ENCODE measurements at places on chromosomes 4 and X.

- no peak for DNase-seq
These were observed 89.5 kb downstream of the TASL start for GRCh38 chrX:30488092-30488491.

DNA sequence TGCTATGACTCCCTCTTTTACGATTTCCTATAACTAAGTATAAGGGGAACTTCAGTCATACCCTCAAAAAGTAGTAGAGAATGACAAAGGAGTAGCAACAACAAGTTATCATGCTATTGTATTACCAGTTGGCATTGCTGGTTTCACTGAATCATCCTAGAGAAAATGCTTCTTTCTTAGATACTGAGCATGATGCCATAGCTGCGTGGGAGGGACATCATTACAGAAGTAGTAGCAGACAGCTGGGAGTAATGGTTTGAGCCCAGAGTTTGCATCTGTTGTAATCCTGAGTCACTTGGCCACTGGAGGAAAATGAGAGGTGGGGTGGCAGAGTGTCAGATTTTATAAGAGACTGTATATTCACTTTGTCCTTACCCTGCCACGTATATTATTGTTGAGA is 38.6 kb downstream of the MTMR1 start:
- DNase-seq: no peak

- no peak for DNase-seq
These were observed 25.0 kb upstream of the RAPGEF2 start for GRCh38 chr4:159077702-159078495.

GRCh38 chr4:186787536-186787935 is 63.9 kb upstream of the FAT1 start:
- DNase-seq: no peak

GRCh38 chr4:174870311-174870710 is 41.3 kb upstream of the GLRA3 start:
- no peak for DNase-seq

DNA sequence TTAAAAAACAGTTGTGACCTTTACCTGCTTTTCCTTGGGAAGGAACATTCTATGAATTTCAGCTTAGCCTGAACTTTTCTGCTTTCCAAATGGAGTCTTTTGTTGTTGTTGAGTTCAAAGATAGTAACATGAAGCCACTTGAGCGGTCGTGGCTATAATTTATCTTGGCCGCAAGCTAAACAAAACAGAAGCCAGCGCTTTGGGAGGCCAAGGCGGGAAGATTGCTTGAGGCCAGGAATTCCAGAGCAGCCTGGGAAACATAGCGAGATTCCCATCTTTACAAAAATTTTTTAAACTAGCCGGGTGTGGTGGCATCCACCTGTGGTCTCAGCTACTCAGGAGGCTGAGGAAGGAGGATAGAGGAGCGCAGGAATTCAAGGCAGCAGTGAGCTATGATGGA is 29.9 kb downstream of the TKTL1 start:
- DNase-seq: no peak

DNA sequence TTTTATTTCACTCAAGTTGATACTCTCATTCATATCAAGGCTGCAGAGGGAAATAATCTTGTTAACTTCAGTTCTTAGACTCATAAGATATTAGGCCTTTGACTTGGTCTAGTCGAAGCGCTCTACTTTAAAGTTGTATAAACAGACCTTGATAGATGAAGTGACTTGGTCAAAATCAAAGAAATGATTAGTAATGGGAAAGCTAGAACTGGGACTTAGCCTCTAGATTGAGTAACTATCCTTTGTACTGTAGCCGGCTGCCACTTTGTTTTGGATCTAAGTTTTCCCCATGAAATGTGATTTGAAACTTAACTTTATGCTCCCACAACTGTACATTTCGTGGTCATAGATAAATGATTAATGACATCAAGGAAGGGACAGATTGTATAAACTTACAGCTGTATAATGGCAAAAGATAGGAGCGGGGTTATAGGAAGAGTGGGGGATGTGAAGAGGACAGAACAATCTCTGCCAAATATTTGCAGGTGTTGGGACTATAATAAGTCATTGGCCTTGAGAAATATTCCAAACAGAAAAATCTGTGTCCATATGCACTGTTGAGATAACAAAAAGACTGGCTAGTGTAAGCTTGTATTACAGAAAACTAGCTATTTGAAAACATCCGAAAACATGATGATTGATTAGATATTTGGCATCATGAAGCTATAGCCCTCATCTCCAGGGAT is 17.2 kb downstream of the MID2 start:
- no peak for DNase-seq

GRCh38 chr4:79141530-79141929 is 184.3 kb downstream of the NAA11 start:
- no peak for DNase-seq

- DNase-seq: no peak
These were observed 173.7 kb downstream of the AREG start for GRCh38 chr4:74618659-74619058.

- peak; percentile 26 for DNase-seq
These were observed 25.2 kb downstream of the DNAJB14 start for GRCh38 chr4:99921174-99921573.

DNA sequence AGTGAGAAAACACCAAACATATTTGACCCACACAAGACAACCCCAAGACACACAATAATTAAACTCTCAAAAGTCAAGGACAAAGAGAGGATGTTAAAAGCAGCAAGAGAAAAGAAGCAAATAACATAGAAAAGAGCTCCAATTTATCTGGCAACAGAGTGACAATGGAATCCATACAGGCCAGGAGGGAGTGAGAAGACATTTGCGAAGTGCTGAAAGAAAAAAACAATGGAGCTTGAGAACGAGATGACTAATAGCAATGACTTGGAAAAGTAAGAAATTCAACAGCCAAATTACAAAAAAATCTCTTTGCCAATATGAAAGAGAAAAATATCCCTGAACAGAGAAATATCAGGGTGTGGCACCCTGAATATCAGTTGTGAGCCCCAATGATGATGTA is 61.6 kb downstream of the MAD2L1 start:
- no peak for DNase-seq

DNA sequence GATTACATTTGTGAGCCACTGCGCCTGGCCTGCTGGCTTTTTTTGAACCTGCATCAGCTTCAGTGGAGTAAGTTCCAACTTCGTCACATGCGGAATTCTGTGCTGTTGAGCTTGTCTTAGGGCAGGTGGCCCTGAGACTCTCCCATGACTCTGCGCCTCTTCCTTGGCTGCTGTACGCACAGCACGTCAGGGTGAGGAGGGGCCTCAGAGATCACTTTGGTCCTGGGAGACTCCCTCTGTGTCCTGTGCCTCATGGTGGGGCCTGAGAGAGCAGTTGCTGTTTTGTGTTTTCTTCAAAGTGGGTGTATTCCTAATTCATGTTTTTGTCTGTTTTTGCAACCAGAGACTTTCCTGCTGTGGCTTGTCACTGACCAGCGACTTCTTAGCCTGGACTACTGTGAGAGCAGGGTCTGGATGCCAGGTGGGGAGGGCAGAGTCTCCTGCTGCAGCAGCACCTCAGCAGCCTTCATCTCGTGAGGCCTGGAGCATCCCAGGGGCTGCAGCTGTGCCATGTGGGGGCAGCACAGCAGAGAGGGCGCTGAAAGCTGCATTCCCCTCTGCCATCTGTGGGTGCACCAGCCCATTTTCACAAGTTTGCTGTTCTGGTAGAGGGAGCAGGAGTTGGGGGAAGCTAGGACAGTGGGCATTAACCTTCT is 107.8 kb downstream of the TNIP2 start:
- DNase-seq: no peak

- no peak for DNase-seq
These were observed 37.8 kb downstream of the ADRA2C start for GRCh38 chr4:3803946-3804345.

DNA sequence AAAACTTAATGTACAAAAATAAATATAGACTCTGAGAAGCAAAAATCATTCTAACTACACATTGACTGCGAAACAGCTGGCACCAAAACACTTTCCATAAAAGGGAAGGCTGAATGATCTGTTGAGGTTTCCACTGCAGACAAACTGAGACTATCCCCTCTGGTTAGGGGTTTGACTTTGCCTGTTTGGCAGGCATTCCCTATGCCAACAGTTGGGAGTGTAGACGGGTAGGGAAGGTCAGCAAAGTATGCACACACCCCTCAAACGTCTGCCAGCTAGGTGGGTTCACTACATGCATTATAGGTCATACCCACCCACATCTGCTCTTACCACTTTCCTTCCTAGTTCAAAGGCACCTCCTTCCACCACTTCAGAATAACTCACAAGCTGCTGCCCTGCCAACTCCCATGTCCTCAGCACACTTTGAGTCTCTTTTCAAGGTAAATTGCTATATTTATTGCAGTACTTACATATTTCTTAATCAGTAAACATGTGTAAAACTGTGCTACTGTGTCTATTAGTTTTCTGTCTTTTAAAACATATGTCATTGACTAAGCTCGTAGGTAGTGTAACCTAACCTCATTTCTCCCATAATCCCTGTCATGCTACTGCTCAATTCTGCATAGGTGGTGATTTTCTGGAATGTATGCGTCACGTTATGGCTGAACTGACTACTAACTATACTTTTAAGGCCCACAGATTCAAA is 12.4 kb downstream of the CTSO start:
- no peak for DNase-seq

GRCh38 chrX:16930392-16930791 is 16.1 kb upstream of the REPS2 start:
- no peak for DNase-seq

- DNase-seq: no peak
These were observed 196.3 kb upstream of the MAB21L2 start for GRCh38 chr4:150385606-150386005.

GRCh38 chr4:174626342-174627008 is 104.2 kb upstream of the HPGD start:
- DNase-seq: no peak

DNA sequence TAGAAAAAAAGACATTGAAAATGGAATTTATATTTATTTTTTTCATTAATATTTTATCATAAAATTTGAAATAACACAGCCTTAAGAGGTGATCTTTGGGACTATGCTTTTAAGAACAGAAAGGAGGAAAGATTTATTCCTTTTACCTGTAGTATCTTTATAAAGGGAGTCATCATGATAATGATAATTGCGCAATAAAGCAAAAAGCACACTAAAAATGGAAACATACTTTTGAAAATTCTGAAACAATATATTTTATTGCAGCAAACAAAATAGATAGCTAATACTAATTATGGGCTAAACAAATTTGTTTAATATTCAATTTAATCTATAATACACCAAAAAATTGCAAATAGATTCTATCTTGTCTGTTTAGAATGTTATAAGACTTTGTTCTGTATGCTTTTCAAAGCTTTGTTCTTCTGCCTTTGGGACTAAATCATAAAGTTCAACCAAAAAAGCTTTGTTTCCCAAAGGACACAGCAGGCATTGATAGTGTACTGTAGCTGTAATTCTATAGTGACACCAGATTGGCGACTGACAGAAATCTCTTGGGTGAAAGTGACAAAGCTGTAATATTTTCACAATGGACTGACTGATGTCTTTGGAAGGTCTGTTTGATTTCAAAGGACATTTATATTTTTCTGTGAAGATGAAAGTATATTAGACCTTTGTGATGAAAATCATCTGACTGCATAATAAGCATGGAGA is 2156.6 kb upstream of the TENM3 start:
- no peak for DNase-seq

DNA sequence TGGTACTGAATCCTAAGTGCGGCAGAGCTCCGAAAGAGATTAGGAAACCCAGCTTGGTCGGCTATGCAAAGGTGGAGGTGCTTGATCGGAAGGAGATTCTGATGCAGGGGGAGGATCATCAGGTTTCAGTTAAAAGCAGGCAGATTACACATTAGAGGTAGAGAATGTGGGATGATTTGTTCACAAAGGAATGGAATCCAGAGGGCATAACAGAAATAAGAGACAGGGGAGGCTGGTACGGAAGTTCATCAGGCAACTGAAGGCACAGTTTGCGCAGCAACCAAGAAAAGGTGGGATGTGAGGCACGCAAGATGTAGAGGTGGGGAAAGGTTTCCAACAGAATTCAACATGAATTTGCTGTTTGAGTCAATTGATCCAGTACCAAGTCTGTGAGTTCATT is 424 bp upstream of the ZNF330 start:
- DNase-seq: no peak

- DNase-seq: no peak
These were observed 71.5 kb upstream of the VCX2 start for GRCh38 chrX:8242431-8243020.

GRCh38 chr4:155638195-155638965 is 28.3 kb upstream of the GUCY1A1 start:
- DNase-seq: no peak

- DNase-seq: no peak
These were observed 5.9 kb downstream of the RTL3 start for GRCh38 chrX:78653118-78653822.

GRCh38 chrX:124475358-124475757 is 129.0 kb downstream of the SH2D1A start:
- no peak for DNase-seq

GRCh38 chrX:68419975-68420374 is 13.3 kb downstream of the OPHN1 start:
- no peak for DNase-seq

DNA sequence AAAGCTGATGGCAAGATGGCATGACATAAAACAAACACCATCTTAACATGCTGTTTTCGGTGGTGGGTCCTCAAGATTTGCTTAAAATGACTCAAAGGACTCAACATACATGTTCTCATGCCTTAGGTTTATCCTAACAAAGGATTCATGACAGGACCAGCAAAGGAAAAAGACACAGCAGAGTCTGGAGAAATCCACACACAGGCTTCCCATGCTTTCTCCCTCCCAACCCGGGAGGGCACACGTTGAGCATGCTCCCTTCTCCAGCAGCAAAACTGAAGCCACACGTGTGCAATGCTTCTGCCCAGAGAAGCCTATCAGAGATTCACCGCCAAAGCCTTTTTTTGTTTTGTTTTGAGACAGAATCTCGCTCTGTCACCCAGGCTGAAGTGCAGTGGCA is 39.9 kb downstream of the SAT1 start:
- DNase-seq: no peak

Measured in CD8-positive, alpha-beta memory T cell (primary cell).